ENCODE measurements at places on chromosomes 16 and 17.

DNA sequence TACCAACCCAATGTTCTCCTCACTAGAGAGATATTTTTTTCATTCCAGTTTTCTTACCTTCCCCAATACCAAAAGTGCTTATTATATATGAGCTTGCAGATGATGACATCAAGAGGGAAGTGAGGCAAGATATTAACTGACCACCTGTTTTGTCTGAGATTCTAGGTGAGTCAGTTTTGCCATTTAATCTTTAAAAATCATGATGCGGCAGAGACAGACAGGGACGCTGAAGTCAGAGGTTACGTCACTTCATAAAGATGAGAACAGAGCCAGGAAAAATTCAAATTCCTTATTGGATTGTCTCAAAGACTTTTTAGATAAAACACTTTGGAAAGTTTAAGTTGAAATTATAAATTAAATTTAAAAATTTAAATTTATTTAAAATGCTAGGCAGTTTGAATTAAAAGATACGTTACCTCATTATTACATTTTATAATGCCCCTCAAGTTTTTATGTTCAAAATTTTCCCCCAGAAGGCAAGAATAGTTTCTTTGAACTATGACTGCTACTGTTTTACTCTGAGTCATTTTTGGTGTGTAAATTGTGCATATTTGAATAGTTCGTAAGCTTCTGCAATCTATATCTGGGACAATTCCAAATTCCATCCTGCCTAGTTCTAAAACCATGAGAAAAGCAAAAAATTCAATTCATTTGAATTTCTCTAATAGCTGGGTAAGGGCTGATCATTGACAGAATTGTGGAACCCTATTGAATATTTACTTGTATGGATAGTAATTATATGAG is 839.6 kb upstream of the GOT2 start:
- no peak for DNase-seq

DNA sequence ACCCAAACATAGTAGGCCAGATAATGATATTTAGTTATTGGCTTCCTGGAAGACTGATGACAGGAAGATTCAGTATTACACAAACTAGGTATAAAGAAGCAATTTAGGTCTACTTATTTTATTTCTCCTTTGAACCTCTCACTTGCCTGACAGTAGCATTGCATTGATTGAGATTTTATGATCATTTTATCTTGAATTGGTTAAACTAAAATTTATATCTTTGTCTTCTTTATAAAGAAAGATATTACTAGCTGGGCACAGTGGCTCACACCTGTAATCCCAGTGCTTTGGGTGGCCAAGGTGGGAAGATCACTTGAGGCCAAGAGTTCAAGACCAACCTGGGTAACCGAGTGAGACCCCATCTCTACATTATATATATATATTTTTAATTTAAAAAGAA is 14.4 kb downstream of the HLF start:
- DNase-seq: no peak

DNA sequence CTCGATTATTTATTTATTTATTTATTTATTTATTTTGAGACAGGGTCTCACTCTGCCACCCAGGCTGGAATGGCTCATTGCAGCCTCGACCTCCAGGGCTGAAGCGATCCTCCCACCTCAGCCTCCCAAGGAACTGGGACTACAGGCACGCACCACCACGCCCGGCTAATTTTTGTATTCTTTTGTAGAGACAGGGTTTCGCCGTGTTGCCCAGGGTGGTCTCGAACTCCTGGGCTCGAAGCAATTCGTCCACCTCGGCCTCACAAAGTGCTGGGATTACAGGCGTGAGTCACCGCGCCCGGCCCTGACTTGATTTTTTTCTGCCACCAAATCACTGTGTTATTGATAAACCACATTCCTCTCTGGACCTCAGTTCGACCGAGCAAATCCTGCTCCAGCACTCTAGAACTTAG is 758 bp upstream of the RPL23A start:
- DNase-seq: no peak

DNA sequence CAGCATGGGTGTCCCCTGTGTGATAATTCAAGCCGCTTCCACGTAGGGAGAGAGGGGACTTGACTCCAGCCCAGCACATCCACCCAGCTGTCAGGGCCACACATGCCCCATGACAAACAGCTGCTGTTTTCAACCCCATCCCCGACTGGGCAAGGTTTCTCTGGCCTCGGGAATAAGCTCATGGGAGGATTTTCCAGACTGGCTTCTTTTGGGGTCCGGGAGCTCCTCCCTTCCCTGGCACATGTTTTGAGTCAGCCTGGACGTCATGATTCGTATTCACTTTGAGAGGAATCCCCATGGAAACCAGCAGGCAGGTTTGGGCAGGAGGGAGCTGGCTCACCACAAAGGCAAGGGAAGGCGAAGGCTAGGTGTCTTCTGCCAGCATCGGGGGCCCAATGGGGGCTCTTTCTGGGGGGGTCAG is 156.4 kb downstream of the CMIP start:
- DNase-seq: no peak

DNA sequence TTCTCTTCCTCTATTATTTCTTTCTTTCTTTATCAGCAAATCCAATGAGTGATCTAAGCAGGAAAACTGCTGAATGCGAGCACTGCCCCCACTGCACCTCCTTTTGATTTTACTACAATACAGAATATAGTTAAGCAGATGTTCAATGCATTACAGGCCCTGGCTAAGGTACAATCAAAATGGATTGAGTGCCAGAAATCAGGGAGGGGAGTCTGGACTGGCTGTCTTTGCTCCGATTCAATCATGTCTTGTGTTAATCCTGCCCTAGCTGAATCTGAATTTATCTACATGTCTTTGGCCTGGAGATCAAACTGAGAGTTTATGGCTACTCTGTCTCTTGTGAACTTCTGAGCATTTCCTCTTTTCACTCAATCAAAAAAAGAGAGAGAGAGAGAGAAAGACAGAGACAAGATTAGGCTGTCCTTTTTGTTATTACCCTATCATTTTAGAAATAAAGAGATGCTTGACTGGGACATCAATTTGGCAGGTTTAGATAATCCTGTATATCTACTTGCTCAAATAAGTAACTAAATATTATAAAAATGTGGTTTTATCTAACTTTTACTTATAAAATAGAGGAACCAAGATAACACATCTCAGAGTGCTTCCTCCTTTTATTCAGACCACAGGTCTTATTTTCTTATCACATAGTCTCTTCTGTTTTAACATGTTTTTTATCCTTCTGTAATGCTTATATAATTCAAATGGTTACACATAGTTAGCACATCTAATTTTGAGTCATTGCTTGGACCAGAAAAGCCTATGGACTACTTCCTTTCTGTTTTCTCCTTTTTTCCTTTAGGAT is 656.2 kb downstream of the KCNJ2 start:
- DNase-seq: no peak

GRCh38 chr16:87622756-87623319 is 20.5 kb downstream of the JPH3 start:
- no peak for DNase-seq

GRCh38 chr17:49055181-49055927 is 58.2 kb downstream of the IGF2BP1 start:
- DNase-seq: no peak
